Adipose tissue (tissue), 3 donors: ENCODE measurements at places on chromosomes 5 and 9. TPM values are rescaled to one million over a fixed set of nuclear protein-coding genes. Genes with fewer than 3 reads are reported as not detected.

Gene PCSK1
- 1.1 TPM for polyA plus RNA-seq

Gene ASPN
- 8.9 TPM for polyA plus RNA-seq

Gene ADAMTS19
- polyA plus RNA-seq = not detected

Gene SPAAR
- polyA plus RNA-seq = 14.6 TPM

Gene CDKN2A
- 2.1 TPM for polyA plus RNA-seq

Gene GABRP
- not detected for polyA plus RNA-seq

Gene AJM1
- 1.7 TPM for polyA plus RNA-seq

Gene TMOD1
- 12.1 TPM for polyA plus RNA-seq

Gene CCNO
- polyA plus RNA-seq = not detected

Gene C5orf46
- polyA plus RNA-seq = 0.24 TPM

Gene MATR3
- 101 TPM for polyA plus RNA-seq

Gene CXCL14
- 156 TPM for polyA plus RNA-seq

Gene RANBP3L
- 0.12 TPM for polyA plus RNA-seq

Gene HSPB3
- polyA plus RNA-seq = 0.17 TPM

Gene TAS2R1
- polyA plus RNA-seq = not detected

Gene MARVELD2
- 0.45 TPM for polyA plus RNA-seq

Gene SPINK7
- polyA plus RNA-seq = 2.0 TPM

Gene C5orf58
- polyA plus RNA-seq = not detected

Gene IFNA21
- not detected for polyA plus RNA-seq

Gene GPX3
- 7,652 TPM for polyA plus RNA-seq

Gene TAF11L5
- not detected for polyA plus RNA-seq

Gene KIAA1191
- 60.7 TPM for polyA plus RNA-seq

Gene ASS1
- 90.1 TPM for polyA plus RNA-seq

Gene TMEM252
- polyA plus RNA-seq = not detected

Gene C7
- polyA plus RNA-seq = 477 TPM

Gene SARDH
- 1.7 TPM for polyA plus RNA-seq

Gene EQTN
- not detected for polyA plus RNA-seq

Gene GABRA6
- not detected for polyA plus RNA-seq

Gene CAPSL
- not detected for polyA plus RNA-seq

Gene SLC46A2
- polyA plus RNA-seq = 0.05 TPM

Gene CAVIN4
- polyA plus RNA-seq = 0.45 TPM

Gene CD72
- polyA plus RNA-seq = 1.7 TPM

Gene DAB2IP
- 9.7 TPM for polyA plus RNA-seq

Gene GBGT1
- 9.9 TPM for polyA plus RNA-seq

Gene PKD2L2
- 0.06 TPM for polyA plus RNA-seq

Gene NRG2
- 3.1 TPM for polyA plus RNA-seq

Gene FOXD4
- 0.21 TPM for polyA plus RNA-seq

Gene MYO10
- polyA plus RNA-seq = 15.9 TPM

Gene AGXT2
- not detected for polyA plus RNA-seq
